ENCODE measurements at places on chromosomes 2 and 18.

DNA sequence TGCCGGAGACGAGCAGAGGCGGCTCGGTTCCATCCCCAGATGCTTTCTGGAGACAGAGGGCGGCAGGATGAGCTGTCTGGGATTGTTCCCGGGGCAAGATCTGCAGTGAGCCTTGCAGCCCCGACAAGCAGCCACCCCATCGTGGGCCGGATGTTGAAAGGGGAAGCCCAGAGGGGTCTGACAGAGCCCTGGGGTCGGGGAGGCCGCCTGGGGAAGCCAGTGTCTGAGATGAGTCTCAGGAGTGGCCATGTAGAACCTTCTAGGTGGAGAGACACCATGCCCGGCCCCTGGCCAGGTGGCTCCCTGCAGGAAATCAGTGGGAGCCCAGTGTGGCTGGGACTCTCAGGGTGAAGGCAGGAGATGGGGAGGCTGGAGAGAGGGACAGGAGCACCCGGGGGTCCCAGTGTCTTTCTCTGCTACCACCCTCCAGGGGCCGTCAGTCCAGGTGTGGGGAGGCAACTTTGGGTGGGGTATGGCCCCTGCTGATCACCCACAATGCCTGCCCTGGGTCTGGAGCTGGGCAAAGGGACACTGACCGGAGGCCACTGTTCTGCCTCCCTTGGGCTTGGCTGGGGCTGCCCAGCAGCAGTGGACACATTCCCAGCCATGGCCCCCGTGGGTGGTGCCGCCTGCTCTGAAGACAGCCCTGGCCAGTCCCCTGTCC lies 128.3 kb upstream of the HS6ST1 start:
- H3K27ac ChIP-seq = no peak overlapping the region
- no peak for DNase-seq
- no peak overlapping the region for H3K4me3 ChIP-seq
- no peaks in the 10 kb centered on the region for H3K4me1 ChIP-seq
- no peaks in the 10 kb centered on the region for H3K27me3 ChIP-seq

GRCh38 chr18:47383729-47384128 lies 132.3 kb upstream of the SKOR2 start:
- H3K27ac ChIP-seq = no peak overlapping the region
- no peaks in the 10 kb centered on the region for H3K36me3 ChIP-seq
- no peak for DNase-seq
- no peaks in the 10 kb centered on the region for H3K4me1 ChIP-seq
- H3K4me3 ChIP-seq = no peak overlapping the region
- H3K27me3 ChIP-seq = no peaks in the 10 kb centered on the region

- H3K36me3 ChIP-seq = no peaks in the 10 kb centered on the region
- no peak overlapping the region for H3K4me3 ChIP-seq
- H3K4me1 ChIP-seq = no peaks in the 10 kb centered on the region
- DNase-seq = no peak
Observed at GRCh38 chr2:120323214-120323613, 22.7 kb upstream of the INHBB start.

GRCh38 chr2:8364668-8365067 lies 317.2 kb upstream of the ID2 start:
- H3K27ac ChIP-seq = no peak overlapping the region
- H3K4me1 ChIP-seq = no peaks in the 10 kb centered on the region
- no peak for DNase-seq
- H3K4me3 ChIP-seq = no peak overlapping the region
- H3K27me3 ChIP-seq = peaks cover 2% of the 10 kb centered on the region

DNA sequence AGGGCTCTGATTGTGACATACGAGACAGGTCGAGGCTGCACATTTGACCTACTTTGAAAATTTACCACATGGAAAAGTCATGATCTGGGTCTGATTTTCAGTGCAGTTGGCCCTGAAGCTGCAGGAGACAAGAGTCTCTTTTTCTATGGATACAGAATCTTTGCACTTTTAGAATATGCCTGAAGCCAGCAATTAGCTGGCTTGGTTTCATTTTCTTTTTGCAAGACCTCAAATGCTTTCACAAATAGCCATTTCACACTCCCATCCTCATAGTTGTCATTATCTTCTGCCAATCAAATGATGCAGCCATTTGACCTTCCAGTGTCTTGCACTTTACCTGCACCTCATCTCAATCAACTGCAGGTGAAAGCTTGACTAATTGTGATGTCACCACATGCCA lies 59.0 kb downstream of the GPR39 start:
- H3K27me3 ChIP-seq = no peaks in the 10 kb centered on the region
- no peak for DNase-seq
- H3K4me3 ChIP-seq = no peak overlapping the region

DNA sequence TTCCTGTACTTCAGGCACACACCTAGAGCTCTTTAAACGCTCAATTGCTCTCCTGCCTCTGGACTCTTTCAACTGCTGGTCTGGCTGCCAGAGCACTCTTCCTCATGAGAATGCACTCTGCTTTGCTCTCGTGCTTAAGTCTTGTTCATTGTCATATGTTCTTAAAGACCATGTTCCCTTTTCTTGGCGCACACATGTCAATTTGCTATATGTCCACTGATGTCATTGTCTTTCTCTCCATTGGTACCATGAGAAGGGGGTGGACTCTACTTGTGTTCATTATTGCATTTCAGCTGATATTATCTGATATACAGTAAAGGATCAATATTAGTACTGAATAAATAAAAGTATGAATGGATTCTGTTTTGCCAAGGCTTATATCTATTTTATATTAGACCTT lies 16.8 kb downstream of the SPHKAP start:
- no peak overlapping the region for H3K4me3 ChIP-seq
- H3K36me3 ChIP-seq = no peaks in the 10 kb centered on the region
- H3K27ac ChIP-seq = no peak overlapping the region
- DNase-seq = no peak
- no peaks in the 10 kb centered on the region for H3K4me1 ChIP-seq

DNA sequence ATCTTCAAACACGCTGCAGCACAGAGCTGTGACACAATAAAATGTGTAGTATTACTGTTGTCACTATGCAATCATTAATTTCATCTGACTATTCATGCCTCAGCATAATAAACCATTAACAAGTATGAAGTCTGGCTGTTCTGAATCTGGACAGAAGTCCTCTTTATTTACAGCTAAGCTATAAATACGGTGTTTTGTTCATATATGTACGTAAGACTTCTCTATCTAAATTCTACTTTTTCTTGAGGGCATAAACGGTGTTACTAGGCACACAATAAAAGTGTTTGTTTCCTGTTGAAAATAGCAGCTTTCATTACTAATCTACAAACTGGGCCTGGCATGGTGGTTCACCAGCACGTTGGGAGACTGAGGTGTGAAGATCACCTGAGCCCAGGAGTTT lies 443.8 kb downstream of the NCKAP5 start:
- H3K36me3 ChIP-seq = no peaks in the 10 kb centered on the region
- DNase-seq = no peak
- no peaks in the 10 kb centered on the region for H3K4me1 ChIP-seq
- no peaks in the 10 kb centered on the region for H3K27me3 ChIP-seq

- H3K4me3 ChIP-seq = no peak overlapping the region
- DNase-seq = no peak
Observed at GRCh38 chr2:195861821-195862220, 204.8 kb downstream of the SLC39A10 start.

GRCh38 chr2:5677133-5677532 lies 15.1 kb upstream of the SOX11 start:
- no peak overlapping the region for H3K27ac ChIP-seq
- H3K4me1 ChIP-seq = no peaks in the 10 kb centered on the region
- no peak for DNase-seq
- peaks cover 13% of the 10 kb centered on the region for H3K27me3 ChIP-seq
- no peak overlapping the region for H3K4me3 ChIP-seq
- no peaks in the 10 kb centered on the region for H3K36me3 ChIP-seq

DNA sequence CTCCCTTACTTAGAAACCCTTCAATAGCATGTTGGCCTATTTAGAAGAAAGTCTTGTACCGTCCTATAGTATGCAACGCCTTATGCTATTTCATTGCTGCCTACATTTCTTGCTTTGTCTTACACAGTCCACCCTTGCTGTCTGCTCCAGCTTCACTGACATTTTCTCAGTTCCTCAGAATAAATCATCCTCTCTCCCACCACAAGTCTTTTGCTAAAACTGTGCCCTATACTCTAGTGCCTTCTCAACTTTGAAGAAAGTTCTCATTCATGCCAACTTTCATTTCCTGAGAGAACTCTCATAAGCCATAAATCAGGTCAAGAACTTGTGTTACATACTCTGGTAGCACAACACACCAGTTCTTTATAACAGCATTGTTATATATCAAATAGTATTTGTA lies 54.3 kb upstream of the COL3A1 start:
- H3K27me3 ChIP-seq = no peaks in the 10 kb centered on the region
- no peaks in the 10 kb centered on the region for H3K4me1 ChIP-seq
- no peaks in the 10 kb centered on the region for H3K36me3 ChIP-seq
- no peak overlapping the region for H3K4me3 ChIP-seq
- no peak overlapping the region for H3K27ac ChIP-seq

DNA sequence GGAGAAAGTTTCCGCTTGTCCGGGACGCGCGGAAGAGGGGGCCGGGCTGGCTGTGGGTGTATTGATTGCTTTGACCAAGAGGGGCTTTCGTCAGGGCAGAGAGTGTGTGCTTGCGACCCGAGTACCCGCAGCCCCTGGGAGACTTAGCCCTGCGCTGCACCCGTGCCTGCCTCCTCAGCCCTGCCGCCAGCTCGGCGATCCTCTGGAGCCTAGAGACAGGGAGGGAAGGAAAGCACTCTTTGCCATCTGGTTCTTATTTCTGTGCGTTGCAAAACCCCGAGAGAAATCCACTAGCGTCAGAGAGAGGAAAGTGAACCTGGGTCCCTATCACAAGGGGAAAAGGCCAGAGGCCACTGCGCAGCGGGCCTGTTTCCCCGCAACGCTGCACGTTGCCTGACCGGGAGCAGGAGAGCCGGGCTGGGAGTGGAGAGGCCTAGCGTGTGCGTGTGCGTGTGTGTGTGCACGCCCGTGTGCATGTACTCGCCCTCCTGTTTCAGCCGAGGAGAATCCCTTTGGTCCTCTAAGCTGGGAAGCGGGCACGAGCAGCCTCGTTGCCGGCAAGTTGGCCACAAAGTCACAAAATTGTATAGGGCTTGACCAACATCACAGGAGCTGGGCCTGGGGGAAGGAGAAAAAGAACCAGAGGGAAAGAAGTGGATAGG lies 1.7 kb downstream of the SIX3 start:
- H3K27ac ChIP-seq = no peak overlapping the region
- no peak overlapping the region for H3K4me3 ChIP-seq
- no peaks in the 10 kb centered on the region for H3K36me3 ChIP-seq
- peaks cover 34% of the 10 kb centered on the region for H3K4me1 ChIP-seq
- H3K27me3 ChIP-seq = peaks cover 87% of the 10 kb centered on the region

GRCh38 chr2:16755442-16755841 lies 89.8 kb upstream of the CYRIA start:
- no peak overlapping the region for H3K27ac ChIP-seq
- no peak overlapping the region for H3K4me3 ChIP-seq
- no peak for DNase-seq
- no peaks in the 10 kb centered on the region for H3K4me1 ChIP-seq

DNA sequence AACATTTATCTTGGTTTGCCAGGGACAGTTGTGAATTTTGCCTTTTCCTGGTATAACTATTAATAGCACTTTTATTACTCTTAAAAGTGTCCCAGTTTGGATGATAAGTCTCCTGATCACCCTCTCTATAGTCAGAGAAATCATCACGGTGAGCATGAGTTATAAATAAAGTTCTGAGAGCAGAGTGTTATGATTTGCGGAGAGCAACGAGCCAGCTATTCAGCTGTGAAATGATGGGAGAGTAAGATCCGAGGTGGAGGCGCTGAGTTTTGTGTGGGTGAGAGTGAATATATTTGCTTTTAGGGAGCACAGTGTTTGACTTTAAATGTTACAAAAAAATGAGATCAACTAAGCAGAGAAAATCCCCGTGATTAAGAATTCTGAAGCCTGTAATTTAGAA lies 179.6 kb downstream of the DSC3 start:
- H3K27me3 ChIP-seq = no peaks in the 10 kb centered on the region
- H3K27ac ChIP-seq = no peak overlapping the region

- no peaks in the 10 kb centered on the region for H3K27me3 ChIP-seq
- H3K36me3 ChIP-seq = no peaks in the 10 kb centered on the region
- H3K4me1 ChIP-seq = no peaks in the 10 kb centered on the region
Observed at GRCh38 chr18:27860701-27861107, 316.2 kb downstream of the CDH2 start.

DNA sequence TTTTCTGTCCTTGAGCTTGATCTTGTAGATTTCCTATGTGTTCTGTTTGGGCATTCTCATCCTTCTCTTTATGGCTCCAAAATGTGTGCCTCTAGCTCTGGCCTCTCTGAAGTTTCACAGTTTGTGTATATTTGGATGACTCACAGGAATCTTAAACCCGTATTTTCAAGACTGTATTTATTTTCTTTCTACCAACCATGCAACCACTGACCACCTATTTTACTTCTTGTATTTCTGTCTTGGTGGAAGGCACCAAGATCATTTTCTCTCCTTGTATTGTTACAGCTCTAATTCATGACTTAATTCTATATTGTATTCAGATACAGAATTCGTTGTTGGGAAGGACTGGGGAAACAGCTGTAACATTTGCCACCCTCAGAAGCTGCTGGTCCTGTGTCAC lies 39.5 kb downstream of the ACSL3 start:
- no peaks in the 10 kb centered on the region for H3K4me1 ChIP-seq
- no peak overlapping the region for H3K27ac ChIP-seq
- no peaks in the 10 kb centered on the region for H3K27me3 ChIP-seq

- H3K4me3 ChIP-seq = no peak overlapping the region
- H3K36me3 ChIP-seq = peaks cover 4% of the 10 kb centered on the region
- no peaks in the 10 kb centered on the region for H3K27me3 ChIP-seq
- H3K4me1 ChIP-seq = peaks cover 89% of the 10 kb centered on the region
- no peak for DNase-seq
Observed at GRCh38 chr2:105869341-105869740, 124.6 kb downstream of the NCK2 start.

All from T-cell (primary cell).